ENCODE measurements at places on chromosomes 6 and 20.

GRCh38 chr6:34143884-34144580 is 1.9 kb downstream of the GRM4 start:
- no peak for DNase-seq

GRCh38 chr20:35939264-35939663 is 15.0 kb downstream of the SCAND1 start:
- no peak for DNase-seq

DNA sequence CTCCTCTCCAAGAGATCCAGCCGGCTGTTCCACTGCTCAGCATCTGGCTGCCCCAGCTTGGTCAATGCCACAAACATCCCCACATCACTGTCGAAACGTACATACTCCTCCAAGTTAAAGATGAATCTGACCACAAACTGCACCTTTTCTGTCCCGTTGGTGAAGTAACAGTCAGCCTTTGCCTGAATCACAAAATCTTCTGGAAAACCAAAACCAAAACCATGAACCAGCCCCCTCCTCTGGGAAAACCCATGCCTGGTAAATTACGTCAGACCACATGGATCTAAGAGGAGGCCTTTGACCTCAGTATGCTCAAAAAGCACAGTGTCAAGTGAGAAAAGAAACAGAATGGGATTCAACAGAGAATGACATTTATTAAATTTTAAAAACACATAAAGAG is 1.7 kb downstream of the HLA-DOB start:
- no peak for DNase-seq

DNA sequence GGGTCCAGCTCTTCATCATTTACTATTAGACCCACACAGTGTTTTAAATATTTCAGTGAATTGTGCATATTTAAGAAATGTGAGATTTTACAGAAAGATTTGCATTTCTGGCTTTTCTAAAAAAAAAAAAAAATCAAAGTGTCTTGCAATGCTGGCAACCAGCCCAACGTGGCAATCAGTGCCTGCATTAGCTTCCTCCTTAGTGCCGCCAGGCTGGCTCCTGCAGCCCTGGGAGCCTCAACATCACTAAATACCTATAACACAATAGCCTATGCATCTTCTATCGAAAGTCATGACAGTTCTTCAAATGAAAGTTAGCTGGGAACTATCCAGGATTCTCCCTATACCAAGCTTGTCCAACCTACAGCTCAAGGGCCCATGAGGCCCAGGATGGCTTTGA is 9.4 kb upstream of the CD93 start:
- DNase-seq = no peak

DNA sequence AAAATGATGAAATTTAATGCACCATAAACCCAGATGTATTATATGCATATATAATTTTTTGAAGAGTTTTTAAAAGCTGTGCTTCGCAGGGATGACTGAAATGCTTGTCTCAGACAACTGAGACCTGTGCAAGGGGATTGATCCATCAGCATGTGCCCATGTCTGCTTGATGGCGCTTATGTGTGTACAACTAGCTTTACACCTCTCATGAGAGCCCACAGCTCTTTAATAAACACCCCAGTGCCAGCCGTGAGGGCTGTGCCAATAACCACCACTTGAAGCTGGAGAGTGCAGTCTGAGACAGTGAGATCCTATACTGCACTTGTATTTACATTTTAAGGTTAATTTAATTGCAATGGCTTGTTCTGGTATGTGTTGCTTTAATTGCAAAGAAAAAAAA is 225.5 kb downstream of the BCKDHB start:
- DNase-seq = peak; percentile 37

DNA sequence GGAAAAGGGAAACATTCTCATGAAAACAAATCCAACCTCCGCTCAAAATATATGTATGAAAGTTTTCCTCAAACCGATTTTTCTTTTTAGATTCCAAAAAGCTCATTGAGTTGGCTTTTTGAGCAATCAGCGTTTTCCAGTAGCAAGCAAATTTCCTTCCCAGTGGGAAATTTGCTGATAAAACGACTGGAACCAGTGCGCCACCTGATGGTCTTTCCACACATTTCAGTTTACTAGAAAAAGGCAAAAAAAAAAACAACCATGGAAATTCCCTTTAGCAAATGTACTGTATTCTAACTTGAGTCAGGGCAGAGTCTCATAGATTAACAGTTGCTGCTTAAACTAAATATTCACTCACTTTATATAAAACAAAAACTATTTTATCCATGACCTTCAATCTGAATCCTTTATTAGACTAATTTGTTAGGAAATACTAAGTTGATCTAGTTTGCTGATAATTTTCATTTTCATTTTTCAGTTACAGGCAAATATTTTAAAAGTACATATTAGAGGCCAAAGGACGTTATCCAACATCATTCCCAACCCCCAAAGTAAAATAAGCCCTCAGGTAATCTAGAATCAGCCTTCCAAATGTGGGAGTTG is 271.5 kb downstream of the FOXA2 start:
- peak; percentile 37 for DNase-seq
